ENCODE measurements at places on chromosomes 16 and 17. TPM values are rescaled to one million over a fixed set of nuclear protein-coding genes. Genes with fewer than 3 reads are reported as not detected.

DNA sequence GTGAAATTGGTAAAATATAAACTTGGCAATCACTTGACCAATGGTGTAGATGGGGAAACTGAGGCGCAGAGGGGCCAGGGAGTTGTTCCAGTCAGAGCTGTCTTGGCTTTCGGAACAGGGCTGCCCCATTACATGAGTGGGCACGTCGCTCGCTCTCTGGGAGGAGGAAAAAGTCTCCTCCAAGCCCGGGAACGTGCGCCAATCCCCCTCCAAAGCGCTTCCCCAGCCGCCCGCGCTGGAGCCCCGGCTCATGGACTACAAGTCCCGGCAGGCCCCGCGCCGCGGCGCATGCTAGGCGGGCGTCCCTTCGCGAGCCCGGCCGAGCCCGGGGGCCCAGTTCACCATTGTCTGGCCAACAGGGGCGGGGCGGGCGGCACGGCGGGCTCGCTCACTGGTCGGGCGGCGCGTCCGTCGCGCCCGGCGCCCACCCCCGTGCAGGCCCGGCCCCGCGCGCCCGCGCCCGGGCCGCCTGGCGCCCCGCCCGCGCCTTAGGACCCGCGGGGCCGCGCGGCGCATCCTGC lies at the start of gene LLGL1:
Gene LLGL1, plus strand, starts transcription at position 515 of the 521 bp plus-strand sequence. CDS start 48 bp downstream, outside the sequence.
- DNase-seq: peak; percentile 93

- DNase-seq: no peak
Measured at GRCh38 chr16:9658164-9658563, 524.1 kb downstream of the GRIN2A start.

DNA sequence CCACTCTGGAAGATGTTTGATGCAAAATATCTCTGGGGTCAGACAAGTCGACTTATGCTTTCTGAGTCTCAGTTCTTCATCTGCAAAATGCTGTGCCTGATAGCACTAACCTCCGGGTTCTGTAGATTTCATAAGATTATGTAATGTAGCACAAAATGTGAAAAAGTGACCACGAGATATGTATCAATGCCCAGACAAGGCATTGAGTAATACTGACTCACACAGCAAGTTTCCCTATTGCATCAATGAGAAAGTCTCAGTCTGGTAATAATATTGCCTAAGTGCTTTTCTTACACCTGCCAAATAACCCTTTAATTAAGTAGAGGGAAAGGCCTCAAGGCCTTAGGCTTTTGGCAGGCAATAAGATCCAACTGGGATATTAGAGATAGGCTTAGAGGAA lies 41.4 kb upstream of the MMP2 start:
- DNase-seq: no peak

- no peak for DNase-seq
Measured at GRCh38 chr17:37787055-37787757, 42.3 kb upstream of the HNF1B start.

The EVPL gene
- 43.7 TPM for total RNA-seq

The BCAR1 gene
- 16.8 TPM for total RNA-seq
